Stimulated activated CD8-positive, alpha-beta memory T cell treated with anti-CD3 and anti-CD28 coated beads, Interleukin-2, amount 100 ng/mL, for 1 hour (primary cell): ENCODE measurements at places on chromosomes 11 and 22.

- no peak for DNase-seq
These were observed 12.7 kb upstream of the TMEM218 start for GRCh38 chr11:125123947-125124617.

GRCh38 chr11:10365045-10365444 lies 60.2 kb downstream of the ADM start:
- DNase-seq = no peak

DNA sequence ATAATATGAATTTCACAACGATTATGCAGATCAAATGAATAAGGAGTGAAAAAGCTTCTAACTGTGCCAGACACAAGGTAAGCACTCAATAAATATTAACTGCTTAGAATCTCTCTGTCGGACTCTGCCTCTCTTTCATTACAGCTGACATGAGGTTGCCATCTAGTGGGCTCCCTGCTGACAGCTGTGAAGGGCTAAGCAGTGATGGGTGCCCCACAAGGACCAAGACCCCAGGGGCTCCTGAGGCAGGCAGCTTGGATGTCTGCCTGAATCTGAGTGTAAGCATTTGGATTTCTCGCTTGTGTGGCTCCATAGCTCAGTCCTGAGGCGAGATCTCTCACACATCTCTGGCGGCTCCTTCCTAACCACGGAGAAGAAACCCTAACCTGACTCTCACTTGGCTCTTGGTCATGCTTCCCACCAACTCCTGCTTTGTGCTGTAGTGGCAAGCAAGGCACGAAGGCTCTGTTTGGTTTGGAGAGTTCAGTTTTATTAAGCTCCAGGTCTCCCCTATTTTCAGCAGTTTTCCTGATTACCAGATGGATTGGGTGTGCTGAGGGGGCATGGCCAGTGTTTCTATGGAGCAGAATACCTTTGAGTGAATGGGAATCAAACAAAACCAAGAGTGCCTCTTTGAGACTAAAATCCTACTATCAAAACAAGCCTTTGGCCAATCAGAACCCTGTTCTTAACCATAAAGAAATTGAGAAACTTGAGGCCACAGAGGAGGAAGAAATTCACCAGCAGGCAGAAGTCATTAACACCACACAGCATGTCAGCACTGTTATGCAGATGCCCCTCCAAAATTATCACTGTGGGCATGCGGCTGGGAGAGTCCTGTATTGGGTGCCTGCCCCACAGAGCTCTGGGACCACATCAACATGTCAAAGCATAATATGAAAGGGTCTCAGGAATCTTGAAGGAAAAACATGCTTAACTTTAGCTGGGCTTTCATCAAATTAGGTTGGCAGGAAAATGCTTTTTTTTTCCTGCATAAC lies 152.8 kb upstream of the NTM start:
- DNase-seq = no peak

DNA sequence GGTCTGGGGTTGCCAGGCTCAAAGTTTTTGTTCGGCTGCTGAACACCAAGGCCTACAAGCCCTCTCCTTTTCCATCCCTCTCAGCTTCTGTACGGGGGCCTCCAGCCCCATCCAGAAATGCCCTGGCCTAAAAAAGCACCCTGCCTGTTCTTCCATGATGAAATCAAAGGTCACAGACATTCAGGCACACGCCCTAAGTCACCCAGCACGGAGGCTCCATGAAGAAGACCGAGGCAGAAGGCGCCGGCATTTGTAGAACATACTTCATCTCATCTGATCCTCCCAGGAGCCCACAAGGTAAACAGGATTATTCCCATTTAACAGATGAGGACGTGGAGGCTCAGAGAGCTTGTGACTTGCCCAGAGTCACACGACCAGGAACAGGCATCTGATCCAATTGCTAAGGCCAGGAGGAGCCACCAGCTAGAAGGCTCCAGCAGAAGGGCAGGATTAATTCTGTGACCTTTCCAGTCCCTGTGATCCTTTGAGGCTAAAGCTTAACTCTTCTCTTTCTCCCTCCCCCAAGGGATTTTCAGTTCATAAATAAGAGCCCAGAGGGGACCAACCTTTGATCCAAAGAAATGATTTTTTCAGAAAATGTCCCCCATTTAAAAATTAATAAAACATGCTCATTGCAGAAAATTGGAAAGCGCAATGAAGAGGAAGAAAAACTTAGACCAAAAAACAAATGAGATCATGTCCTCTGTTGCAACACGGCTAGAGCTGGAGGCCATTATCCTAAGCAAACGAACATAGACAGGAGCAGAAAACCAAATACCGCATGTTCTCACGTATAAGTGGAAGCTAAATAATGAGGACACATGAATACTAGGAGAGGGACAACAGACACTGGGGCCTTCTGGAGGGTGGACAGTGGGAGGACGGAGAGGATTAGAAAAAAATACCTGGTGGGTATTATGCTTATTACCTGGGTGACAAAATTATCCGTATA lies 38.7 kb downstream of the CYTH4 start:
- DNase-seq = no peak

- no peak for DNase-seq
These were observed 36.1 kb upstream of the SCN3B start for GRCh38 chr11:123690485-123690884.

GRCh38 chr11:126072801-126073594 lies 10.3 kb upstream of the CDON start:
- DNase-seq = no peak

- DNase-seq = no peak
These were observed 42.4 kb downstream of the CACNA1I start for GRCh38 chr22:39612811-39613548.

- no peak for DNase-seq
These were observed 48.8 kb upstream of the PHF21B start for GRCh38 chr22:45058622-45058912.

DNA sequence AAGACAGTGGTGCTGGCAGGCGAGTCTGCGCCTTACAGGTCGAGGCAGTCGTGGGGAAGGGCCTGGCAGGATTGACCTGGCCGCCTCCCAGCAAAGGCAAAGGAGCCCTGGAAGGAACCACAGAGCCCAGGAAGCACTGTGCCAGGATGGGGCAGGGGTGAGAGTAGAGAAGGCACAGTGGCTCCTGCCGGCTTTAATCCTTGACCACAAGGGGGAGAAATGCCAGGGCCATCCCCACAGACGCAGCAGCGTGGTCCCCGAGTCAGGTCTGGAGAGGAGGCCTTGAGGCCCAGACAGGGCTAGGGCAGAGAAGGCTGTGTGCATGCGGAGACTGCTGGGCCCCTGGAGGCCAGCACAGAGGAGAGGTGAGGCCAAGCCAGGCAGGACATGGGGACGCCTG lies 9.9 kb upstream of the NDUFS8 start:
- no peak for DNase-seq

DNA sequence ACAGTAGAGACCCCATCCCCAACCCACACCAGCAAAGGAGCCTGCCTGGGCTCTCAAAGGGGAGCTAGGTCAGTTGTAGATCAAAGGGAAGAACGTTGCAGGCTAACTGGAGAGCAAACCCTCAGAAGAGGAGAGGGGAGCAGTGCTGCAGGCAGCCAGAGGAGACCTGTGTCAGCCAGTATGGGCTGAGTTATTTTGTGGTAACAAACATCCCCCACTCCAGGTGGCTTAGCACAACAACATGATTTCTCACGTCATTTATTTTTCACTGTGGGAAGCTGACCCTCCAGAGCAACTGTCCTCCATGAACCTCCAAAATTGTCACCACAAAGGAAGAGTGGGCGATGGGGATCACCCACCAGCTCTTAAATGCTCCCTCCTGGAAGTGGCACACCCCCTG lies 19.8 kb upstream of the SHANK2 start:
- DNase-seq = no peak

DNA sequence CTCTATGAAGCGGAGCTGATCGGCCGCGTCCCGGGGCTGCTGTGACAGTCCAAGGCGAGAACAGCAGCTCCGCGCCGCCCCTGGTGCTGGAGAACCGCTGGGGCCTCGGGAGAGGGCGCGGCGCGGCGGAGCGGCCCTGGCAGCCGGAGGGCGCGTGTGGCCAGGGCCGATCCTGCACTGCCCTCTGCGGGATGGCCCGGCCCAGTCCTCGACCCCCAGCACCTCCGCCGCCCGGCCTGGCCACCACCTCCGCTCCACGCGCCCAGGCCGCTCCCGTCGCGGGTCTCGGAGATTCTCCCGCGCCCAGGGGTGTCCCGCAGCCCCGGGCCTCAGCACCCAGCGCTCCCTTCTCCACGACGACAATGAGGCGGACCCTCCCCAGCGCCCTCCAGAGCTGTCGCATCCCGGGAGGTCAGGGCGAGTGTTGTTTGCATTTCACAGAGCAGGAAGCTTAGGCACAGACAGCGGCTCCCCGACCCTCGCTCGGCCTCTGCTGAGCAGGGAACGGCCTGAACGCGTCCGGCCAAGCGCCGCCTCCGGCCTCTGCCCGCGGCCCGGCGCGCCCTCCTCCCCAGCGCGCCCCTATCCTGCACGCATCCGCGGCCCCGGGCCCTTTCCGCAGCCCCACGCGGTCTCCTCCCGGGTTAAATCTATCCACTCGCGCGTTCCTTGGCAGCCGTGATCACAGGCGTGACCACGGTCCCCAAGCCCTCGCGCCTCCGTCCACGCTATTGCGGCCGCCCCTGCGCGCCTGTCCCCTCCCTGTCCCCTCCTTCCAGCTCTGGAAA lies 109.7 kb downstream of the WNT7B start:
- no peak for DNase-seq

DNA sequence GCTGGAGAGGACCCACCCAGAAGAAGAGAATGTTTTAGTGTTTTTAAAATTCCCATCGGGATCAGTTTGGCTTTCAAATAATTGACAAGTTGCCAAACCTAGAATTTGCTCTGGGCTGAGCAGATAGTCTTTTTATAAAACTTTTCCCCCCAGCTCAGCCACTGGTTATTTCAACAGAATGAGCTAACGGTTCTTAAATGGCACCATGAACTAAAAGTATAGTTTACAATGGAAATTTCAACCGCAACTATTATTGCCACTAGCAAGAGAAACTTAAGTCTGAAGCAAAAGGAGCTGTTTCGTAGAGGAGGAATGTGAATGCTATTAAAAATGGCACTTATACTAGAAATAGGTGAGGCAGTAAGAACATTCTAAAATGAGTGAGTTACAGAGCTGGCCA lies 3.4 kb downstream of the DKK3 start:
- no peak for DNase-seq

DNA sequence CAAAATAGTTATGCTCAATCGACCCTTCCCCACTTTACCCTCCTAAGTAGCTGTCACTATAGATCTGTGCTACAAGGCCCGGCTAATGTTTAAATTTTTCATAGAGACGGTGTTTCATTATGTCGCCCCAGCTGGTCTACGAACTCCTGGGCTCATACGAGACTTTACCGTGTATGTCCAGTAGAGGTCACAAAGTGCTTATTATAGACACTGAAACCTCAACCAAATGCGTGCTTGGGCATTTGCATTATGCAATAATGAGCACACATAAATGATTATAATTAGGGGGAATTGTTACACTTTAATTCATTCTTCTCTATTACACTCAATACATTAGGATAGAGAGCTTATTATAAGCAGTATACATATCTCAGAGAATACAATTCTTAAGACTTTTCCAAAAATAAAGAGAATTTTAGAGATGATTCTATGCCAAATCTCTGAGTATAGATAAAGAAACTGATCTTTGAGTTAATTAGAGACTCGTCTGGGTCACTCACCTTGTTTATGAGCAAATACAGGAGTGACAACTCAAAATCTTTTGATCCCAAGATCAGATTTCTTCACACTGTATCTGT lies 12.5 kb upstream of the MRPL16 start:
- no peak for DNase-seq

- DNase-seq = no peak
These were observed 84.8 kb downstream of the ST3GAL4 start for GRCh38 chr11:126440276-126440675.

GRCh38 chr11:131186629-131187101 lies 183.8 kb upstream of the NTM start:
- DNase-seq = no peak

DNA sequence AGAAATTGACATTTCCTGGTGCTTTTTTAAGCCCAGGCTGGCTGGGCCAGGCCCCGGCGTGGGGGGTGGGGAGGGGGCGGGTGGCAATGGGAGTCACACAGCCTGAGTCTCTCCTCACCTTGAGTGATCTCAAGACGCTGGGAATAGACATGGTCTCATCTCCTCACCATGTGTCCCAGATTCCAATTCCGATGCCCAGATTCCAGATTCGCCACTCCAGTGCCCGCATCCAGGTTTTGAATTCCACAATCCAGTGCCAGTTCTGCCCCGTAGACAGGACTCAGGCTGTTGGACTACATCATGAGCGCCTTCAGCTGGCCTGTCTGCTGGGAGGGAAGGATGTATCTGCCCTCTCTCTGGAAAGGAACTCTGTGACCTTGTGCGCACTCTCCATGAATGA lies 19.1 kb downstream of the KCNC1 start:
- DNase-seq = no peak

GRCh38 chr11:75402002-75402773 lies 2.9 kb downstream of the RPS3 start:
- no peak for DNase-seq

GRCh38 chr11:2507945-2508749 lies 63.3 kb downstream of the KCNQ1 start:
- DNase-seq = no peak

GRCh38 chr11:12567746-12568460 lies 106.3 kb upstream of the TEAD1 start:
- DNase-seq = no peak

- no peak for DNase-seq
These were observed 1.0 kb downstream of the KCNJ4 start for GRCh38 chr22:38453996-38454352.

- DNase-seq = no peak
These were observed 17.3 kb upstream of the TPP1 start for GRCh38 chr11:6636480-6636879.

- DNase-seq = no peak
These were observed 50.9 kb downstream of the CDON start for GRCh38 chr11:126011754-126012153.

GRCh38 chr11:133012803-133013202 lies 519.5 kb downstream of the OPCML start:
- DNase-seq = no peak

DNA sequence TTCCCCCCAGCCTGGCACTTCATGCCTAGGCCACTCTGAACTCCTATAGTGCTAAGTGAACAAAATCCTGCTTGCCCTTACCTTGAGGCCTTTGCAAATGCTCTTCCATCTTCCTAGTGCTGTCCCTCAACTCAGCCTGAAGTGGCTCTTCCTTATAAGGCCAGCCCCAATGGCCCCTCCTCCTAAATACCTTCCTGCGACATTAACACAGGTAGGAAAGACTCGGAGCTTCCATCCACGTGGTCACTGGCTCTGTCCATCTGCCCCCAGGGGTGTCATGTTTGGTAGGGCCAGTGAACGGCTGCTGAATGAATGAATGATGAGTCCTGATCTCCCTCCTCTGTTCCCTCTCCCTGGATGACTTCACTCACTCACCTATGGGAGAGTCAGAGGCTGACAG lies 4.2 kb downstream of the PDE2A start:
- no peak for DNase-seq

DNA sequence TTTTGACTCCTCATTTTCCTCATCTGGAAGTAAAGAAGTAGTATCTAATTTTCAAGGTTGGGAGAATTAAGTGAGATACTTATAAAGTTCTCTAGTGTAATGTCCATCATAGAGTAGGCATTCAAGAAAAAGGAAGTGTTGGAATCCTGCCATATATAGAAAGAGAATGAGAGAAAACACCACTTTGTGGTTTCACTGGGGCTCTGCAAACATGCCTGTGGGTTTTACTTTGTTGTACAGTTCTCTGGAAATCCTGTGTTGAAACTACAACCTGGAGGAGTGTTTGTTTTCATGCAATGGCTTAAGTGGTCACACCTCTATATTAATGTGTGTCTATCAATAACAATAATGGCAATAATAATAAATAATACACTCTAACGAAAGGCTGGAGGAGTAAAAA lies 741.7 kb downstream of the NELL1 start:
- DNase-seq = no peak

GRCh38 chr22:27152033-27152432 lies 494.6 kb downstream of the MIAT start:
- no peak for DNase-seq

GRCh38 chr11:71406681-71407080 lies 41.5 kb downstream of the DHCR7 start:
- no peak for DNase-seq
